ENCODE measurements at places on chromosomes 3 and 15. TPM values are rescaled to one million over a fixed set of nuclear protein-coding genes. Genes with fewer than 3 reads are reported as not detected.
A peak's percentile ranks its signal among the peaks of the same experiment; 100 is the strongest.

Gene GOLGA8S
- not detected for polyA plus RNA-seq

Gene WDR82
- 97.6 TPM for polyA plus RNA-seq

DNA sequence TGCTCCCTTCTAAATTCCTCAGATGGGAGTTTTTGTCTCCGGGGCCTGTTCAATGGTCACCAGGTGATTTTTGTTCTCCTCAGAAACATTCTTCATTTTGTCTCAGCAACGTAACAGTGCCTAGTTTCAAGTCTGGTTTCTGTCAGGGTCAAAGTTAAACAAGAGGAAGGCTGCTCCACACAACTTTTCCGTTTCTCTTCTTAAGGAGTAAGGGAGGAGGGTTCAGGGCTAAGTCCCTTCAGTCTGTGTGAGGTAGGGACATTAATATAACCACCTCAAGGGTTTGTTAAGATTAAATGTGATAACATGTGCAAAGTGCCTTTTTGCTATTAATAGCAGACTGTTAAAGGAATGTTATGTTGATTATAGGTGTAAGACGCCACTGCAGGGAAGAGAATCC lies 41.8 kb downstream of the HOMER2 start:
- no peaks in the 10 kb centered on the region for H3K27me3 ChIP-seq
- H3K4me3 ChIP-seq: no peak overlapping the region
- no peaks in the 10 kb centered on the region for H3K36me3 ChIP-seq
- H3K4me1 ChIP-seq: no peaks in the 10 kb centered on the region

DNA sequence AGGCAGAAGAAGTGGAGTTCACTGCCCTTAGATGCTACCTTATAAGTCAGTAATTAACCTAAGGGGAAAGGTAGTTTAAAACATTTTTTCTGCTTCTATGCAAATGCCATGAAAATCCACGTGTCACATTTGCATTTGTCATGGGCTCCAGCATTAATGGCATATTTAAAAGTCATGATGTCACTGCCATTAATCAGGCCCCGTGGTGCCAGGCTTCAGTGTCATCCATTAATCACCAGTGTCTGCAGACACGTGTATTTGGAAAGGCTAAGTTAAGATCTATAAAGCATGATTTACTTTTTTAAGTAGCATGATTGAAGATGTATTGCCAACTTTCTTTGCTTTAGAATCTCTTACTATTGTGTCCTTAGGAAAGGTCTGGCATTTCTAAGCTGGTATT lies 857.8 kb downstream of the TUSC7 start:
- no peaks in the 10 kb centered on the region for H3K4me1 ChIP-seq
- H3K4me3 ChIP-seq: no peak overlapping the region
- no peaks in the 10 kb centered on the region for H3K36me3 ChIP-seq

DNA sequence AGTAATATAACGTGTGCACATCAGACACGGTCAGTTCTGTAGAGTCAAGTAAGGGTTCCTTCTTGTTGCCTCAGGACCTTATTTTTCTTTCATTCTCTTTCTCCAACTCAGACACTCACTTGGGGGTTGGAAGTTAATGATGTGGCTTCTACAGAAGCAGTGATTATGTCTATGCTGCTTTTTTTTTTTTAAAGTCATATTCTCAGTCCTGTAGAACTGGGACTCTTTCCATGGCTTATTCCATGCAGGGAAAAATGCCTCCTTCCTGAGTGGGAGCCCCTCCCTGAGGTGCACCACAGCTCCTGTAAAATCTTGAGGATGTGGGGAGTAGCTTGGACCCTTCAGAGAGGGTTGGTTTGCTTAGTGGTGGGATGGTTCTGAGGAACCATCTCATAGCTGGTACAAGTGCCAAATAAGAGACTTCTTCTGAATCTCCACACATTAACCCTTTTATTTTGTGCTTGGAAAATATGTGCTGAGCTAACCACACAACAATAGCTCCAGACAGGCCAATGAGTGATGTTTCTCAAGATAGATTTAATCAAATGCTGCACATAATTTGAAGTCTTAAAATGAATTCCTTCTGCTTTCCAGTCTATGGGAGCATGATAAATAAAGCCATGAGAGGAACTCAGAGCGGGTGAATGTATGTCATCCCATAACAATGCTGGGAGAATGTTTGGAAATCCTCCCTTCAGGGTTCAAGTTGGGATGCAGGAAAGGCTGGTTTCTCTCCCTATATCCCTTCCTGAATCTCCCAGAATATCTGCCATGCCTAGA lies 23.3 kb upstream of the FSTL1 start:
- H3K27ac ChIP-seq: no peak overlapping the region
- no peaks in the 10 kb centered on the region for H3K27me3 ChIP-seq
- DNase-seq: no peak

- no peaks in the 10 kb centered on the region for H3K27me3 ChIP-seq
- no peak for DNase-seq
- H3K27ac ChIP-seq: no peak overlapping the region
- H3K4me3 ChIP-seq: no peak overlapping the region
Observed at GRCh38 chr3:55416331-55416821, 70.7 kb downstream of the WNT5A start.

- H3K27ac ChIP-seq: no peak overlapping the region
- no peak overlapping the region for H3K4me3 ChIP-seq
- no peaks in the 10 kb centered on the region for H3K27me3 ChIP-seq
- H3K4me1 ChIP-seq: no peaks in the 10 kb centered on the region
- no peaks in the 10 kb centered on the region for H3K36me3 ChIP-seq
Observed at GRCh38 chr3:173733029-173733652, 335.6 kb downstream of the NLGN1 start.

- no peak overlapping the region for H3K27ac ChIP-seq
- no peaks in the 10 kb centered on the region for H3K36me3 ChIP-seq
- H3K4me1 ChIP-seq: peaks cover 6% of the 10 kb centered on the region
Observed at GRCh38 chr3:196202516-196202970, 8.7 kb downstream of the ZDHHC19 start.

DNA sequence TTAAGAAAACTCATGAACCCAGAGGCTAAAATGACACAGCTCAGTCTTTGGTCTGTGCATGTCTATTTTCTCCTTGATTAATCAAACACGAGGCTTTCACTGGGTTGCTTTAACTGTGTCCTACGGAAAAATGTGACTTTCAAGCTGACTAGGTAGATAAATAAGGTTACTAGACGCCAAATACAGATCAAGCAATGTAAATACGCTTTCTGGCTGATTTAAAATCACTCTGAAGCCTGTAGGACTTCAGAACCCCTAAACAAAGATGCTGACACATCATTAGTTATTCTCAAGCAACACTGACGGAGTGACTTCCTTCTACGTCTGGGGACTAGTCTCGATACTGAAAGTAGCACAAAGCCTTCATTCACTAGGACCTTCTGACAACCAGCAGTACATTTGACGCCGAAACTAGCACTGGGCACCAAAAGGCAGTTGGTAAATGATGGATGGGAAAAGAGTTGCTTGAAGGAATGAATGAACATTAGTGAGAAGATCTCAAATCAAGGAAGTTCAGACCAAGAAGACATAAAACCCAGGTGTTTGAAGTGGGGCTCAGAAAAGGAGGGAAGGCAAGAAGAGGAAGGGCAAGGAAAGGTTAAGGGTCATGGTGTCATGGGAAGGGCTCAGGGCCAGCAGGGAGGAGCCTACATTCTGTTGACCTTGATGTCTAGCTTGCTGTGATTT lies 67.1 kb upstream of the CDV3 start:
- peaks cover 20% of the 10 kb centered on the region for H3K4me1 ChIP-seq
- H3K27me3 ChIP-seq: no peaks in the 10 kb centered on the region
- H3K27ac ChIP-seq: peak overlapping the region; percentile 83
- no peaks in the 10 kb centered on the region for H3K36me3 ChIP-seq

Gene SPESP1
- 0.54 TPM for polyA plus RNA-seq

Gene MKRN2OS
- polyA plus RNA-seq: not detected

Gene BOC
- polyA plus RNA-seq: not detected

DNA sequence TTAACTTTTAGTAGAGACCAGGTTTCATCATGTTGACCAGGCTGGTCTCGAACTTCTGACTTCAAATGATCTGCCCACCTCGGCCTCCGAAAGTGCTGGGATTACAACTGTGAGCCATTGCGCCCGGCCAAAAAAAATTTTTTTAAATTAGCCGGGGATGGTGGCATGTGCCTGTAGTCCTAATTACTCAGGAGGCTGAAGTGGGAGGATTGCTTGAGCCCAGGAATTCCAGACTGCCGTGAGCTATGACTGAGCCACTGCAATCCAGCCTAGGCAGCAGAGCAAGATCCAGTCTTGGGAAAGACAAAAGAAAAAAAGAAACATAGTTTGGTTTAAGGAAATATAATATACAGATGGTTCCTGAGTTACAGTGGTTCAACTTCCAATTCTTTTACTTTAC lies 44.9 kb upstream of the EIF3J start:
- no peaks in the 10 kb centered on the region for H3K4me1 ChIP-seq
- H3K36me3 ChIP-seq: peaks cover 66% of the 10 kb centered on the region
- DNase-seq: no peak
- H3K27me3 ChIP-seq: no peaks in the 10 kb centered on the region
- H3K4me3 ChIP-seq: no peak overlapping the region

GRCh38 chr3:127697551-127698240 lies 24.9 kb downstream of the ABTB1 start:
- H3K36me3 ChIP-seq: no peaks in the 10 kb centered on the region
- H3K4me3 ChIP-seq: no peak overlapping the region
- H3K27me3 ChIP-seq: no peaks in the 10 kb centered on the region

Gene ITIH4
- 2.0 TPM for polyA plus RNA-seq

DNA sequence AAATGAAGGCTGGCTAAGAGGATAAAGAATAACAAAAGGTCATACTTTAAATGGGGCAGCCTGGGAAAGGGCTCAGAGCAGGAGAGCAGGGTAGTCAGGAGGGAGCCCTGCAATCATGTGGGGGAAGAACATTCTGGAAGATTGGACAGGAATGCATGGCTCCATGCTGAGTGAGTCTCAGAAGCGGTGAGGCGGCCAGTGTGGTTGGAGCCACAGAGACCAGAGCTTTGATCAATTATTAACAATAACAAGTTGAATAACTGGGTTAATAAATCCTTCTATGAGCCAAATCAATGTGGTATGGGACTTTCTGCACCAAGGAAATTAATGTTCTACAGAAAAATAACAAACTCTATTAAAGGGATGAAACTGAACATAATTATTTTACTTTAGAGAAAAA lies 57.9 kb upstream of the DCUN1D1 start:
- no peak for DNase-seq
- peaks cover 62% of the 10 kb centered on the region for H3K36me3 ChIP-seq
- H3K27me3 ChIP-seq: no peaks in the 10 kb centered on the region

- H3K4me3 ChIP-seq: no peak overlapping the region
- H3K4me1 ChIP-seq: peaks cover 26% of the 10 kb centered on the region
- no peak for DNase-seq
- H3K36me3 ChIP-seq: peaks cover 25% of the 10 kb centered on the region
- no peaks in the 10 kb centered on the region for H3K27me3 ChIP-seq
Observed at GRCh38 chr15:72737723-72738122, 45.8 kb downstream of the ADPGK start.

DNA sequence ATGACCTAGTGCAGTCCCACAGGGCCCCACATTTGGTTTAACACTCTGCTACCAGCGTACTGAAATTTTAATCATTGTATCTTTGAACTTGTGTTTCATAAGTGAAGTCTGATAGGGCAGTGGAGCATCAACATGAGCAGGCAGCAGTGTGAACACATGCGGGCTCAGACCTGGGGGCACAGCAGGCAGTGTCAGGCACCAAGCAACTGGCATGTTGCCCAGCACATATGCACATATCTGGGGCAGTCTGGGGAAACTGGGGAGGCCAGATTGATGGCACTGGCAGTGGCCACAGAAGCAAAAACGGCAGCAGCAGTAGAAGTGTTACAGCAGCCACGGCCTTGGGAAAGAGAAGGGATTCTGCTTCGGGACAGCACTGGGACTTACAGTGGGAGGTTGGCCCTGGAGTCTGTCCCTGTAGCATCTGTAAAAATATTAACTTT lies 353.9 kb upstream of the KCNMB2 start:
- no peaks in the 10 kb centered on the region for H3K36me3 ChIP-seq
- no peak overlapping the region for H3K27ac ChIP-seq
- no peak for DNase-seq
- no peak overlapping the region for H3K4me3 ChIP-seq

Gene CPB1
- polyA plus RNA-seq: not detected

- H3K27ac ChIP-seq: no peak overlapping the region
- H3K27me3 ChIP-seq: no peaks in the 10 kb centered on the region
- no peaks in the 10 kb centered on the region for H3K36me3 ChIP-seq
- H3K4me3 ChIP-seq: no peak overlapping the region
Observed at GRCh38 chr3:73094129-73094528, 32.7 kb downstream of the EBLN2 start.

- H3K27me3 ChIP-seq: no peaks in the 10 kb centered on the region
- no peaks in the 10 kb centered on the region for H3K4me1 ChIP-seq
- no peaks in the 10 kb centered on the region for H3K36me3 ChIP-seq
- DNase-seq: no peak
- no peak overlapping the region for H3K27ac ChIP-seq
- H3K4me3 ChIP-seq: no peak overlapping the region
Observed at GRCh38 chr15:44394562-44394961, 32.9 kb upstream of the CTDSPL2 start.

DNA sequence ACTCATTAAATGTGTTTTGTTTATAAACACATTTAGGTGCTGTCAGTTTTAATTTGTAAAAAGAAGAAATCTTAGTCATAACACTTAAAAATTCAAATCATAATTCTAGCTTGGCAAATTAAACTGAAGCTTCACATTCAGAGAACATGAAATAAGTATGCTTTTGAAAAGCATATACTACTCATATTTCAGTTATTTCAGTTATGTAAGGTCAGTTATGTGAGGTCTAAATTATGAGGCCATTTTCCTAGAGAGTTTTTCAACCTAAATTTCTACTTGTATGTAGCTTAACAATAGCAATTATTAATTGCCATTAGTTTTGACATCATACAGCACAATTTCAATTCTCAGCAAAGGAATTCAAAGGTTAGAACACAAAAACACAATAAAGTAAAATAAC lies 465.0 kb downstream of the PLOD2 start:
- no peaks in the 10 kb centered on the region for H3K36me3 ChIP-seq
- no peaks in the 10 kb centered on the region for H3K27me3 ChIP-seq
- no peak for DNase-seq
- H3K4me3 ChIP-seq: no peak overlapping the region
- no peak overlapping the region for H3K27ac ChIP-seq

DNA sequence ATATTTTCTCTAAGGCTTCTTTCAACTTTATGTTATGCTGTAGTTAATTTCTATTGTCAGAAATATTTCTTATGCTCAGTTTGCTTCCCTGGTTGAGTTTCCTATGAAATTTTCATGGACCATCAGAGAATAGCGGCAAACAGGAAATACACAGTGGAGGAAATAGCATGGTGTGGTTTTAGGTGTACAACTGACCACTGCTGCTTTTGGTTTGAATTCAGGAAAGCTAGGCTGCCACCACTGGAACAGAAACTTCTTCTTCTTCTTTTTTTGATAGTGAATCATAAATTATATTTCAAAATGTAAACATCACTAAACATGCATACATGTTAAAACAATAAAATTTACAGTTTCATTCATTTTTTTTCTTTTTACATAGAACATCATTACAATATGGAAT lies 316.6 kb upstream of the TGFBR2 start:
- no peaks in the 10 kb centered on the region for H3K27me3 ChIP-seq
- no peaks in the 10 kb centered on the region for H3K4me1 ChIP-seq
- H3K4me3 ChIP-seq: no peak overlapping the region
- H3K27ac ChIP-seq: no peak overlapping the region

Gene SLC24A5
- polyA plus RNA-seq: not detected

GRCh38 chr15:41011055-41011815 lies 58.0 kb downstream of the CHAC1 start:
- H3K4me1 ChIP-seq: no peaks in the 10 kb centered on the region
- H3K27ac ChIP-seq: no peak overlapping the region
- H3K27me3 ChIP-seq: no peaks in the 10 kb centered on the region
- H3K4me3 ChIP-seq: no peak overlapping the region

Gene SYNPR
- polyA plus RNA-seq: not detected

- no peak for DNase-seq
- H3K36me3 ChIP-seq: no peaks in the 10 kb centered on the region
- no peak overlapping the region for H3K27ac ChIP-seq
- H3K4me3 ChIP-seq: no peak overlapping the region
- H3K4me1 ChIP-seq: no peaks in the 10 kb centered on the region
- H3K27me3 ChIP-seq: peaks cover 2% of the 10 kb centered on the region
Observed at GRCh38 chr3:108414007-108414406, 96.4 kb downstream of the MYH15 start.

Gene KIF15
- polyA plus RNA-seq: 0.33 TPM

Data from CD4-positive, CD25-positive, alpha-beta regulatory T cell (primary cell).